ENCODE measurements at places on chromosomes 5 and 9. TPM values are rescaled to one million over a fixed set of nuclear protein-coding genes. Genes with fewer than 3 reads are reported as not detected.

DNA sequence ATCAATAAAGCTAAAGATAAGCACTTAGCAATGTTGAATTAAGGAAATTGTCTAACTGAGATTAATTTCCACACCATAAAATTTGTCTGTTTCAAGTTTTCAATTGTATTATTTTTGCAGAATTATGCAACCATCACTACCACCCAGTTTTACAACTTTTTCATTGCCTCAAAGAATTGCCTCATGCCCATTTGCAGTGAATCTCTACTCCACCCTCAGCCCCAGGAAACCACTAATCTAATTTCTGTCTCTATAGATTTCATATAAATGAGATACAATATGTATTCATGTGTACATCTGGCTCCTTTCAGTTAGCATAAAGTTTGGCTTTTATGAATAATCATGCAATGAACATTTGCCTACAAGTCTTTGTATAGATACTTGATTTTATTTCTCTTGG, 72.9 kb downstream of the PTCD2 start:
- DNase-seq, result no peak

DNA sequence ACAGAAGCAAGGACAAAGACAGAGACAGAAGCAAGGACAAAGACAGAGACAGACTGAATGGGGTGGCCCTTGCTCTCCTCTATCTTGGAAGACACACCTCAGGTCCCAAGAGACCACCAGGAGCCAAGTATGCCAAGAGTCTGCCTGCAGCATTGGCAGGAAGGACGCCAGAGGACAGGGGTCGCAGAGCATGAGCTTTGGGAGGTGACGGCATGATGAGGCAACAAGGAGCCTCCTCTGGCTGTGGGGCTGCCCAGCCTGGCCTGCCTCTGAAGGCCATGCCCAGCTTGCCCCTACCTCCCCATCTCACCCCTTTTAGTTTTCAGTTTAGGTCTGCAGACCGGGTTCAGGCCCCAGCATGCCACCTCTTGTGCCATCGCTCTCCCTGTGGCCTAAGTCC, 17.6 kb downstream of the PDGFRB start:
- no peak for DNase-seq

DNA sequence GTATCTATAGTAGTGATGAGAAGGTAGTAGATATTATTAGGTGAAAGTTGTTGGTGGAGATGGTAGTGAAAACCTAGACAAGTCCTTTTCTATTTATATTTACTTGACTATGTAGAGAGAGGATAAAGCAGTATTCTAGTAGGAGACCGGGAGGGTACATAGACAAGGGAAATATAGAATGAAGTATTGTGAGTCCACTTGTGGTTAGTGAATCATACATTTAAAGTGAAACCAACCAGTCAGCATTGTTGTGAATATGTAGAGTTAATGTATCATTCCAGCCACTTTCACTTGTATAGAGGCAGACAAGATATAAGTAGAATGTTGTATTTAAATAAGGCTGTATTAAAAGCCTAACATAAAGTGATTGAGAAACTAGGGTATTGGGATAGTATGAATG, 1711.3 kb upstream of the ACO1 start:
- no peak for DNase-seq

DNA sequence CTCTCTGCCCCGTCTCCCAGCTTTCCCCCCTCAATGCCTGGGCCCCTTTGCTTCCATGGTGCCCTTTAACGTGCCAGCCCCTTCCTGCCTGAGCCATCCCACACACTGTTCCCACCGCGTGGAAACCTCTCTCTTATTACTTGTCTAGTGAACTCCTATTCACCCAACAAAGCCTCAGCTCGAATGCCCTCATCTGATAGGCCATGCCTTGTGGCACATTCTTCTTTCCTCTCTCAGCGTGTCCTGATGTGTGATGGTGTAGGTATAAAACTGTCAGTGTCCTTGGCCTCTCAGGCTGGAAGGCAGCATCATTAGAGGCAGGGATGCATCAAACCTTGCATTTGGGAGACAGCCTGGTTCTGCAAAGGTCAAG, 152.3 kb downstream of the OLFM1 start:
- no peak for DNase-seq

- DNase-seq, result no peak
Observed at GRCh38 chr5:174056064-174056847, 10.8 kb downstream of the NSG2 start.

DNA sequence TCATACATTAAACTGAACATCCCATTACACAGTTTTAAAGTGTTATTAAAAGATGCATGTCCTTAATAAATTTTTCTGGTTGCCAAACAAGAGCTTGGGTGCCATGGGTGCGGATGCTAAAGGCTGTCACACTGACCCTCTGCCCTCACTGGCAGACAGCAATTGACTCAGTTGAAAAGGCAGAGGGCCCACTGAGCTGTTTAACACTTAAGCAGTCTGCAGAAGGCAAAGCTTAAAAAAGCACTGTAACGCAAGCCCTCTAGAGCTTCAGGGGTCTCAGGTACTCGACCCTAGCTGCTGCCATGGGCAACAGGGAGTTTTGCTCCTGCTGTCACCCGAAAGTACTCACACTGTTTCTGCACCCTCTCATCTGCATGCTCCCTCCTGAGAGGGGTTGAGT, 726.4 kb upstream of the TYRP1 start:
- DNase-seq, result no peak

DNA sequence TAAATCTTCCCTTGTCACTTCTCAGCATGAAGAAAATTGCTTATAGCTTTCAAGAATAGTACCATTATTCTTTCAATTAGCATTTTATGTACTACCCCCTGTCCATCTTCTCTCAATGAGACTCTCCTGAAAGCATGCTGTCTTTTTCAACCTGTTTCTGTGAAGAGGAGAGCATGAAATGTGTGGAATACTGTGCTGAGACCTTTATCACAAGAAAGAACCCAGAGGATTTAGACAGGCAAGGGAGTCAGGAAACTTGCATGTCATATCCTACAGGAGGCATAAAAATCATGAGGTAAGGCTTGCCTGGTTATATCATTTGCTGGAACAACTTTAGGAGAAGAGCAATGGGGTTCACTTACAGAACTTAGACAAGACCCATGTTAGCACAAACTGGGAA, 56.7 kb upstream of the LPAR1 start:
- no peak for DNase-seq

- no peak for DNase-seq
Observed at GRCh38 chr5:148653291-148653835, 964 bp downstream of the HTR4 start.

FGF1 gene
- not detected for total RNA-seq

PLAC8L1 gene
- total RNA-seq, result 2.0 TPM

PCDHB3 gene
- 9.1 TPM for total RNA-seq

IGIP gene
- total RNA-seq, result 2.1 TPM

DCTN3 gene
- total RNA-seq, result 101 TPM

DMGDH gene
- total RNA-seq, result 0.84 TPM

PCDHB2 gene
- 75.5 TPM for total RNA-seq

ZNF300 gene
- 17.2 TPM for total RNA-seq

BICD2 gene
- 24.6 TPM for total RNA-seq

CHMP5 gene
- total RNA-seq, result 43.3 TPM
